HepG2 (cell line): ENCODE measurements at places on chromosomes 12 and 14. TPM values are rescaled to one million over a fixed set of nuclear protein-coding genes. Genes with fewer than 3 reads are reported as not detected.

GRCh38 chr12:16349131-16349460 lies 1.7 kb downstream of the MGST1 start:
- peak; percentile 81 for DNase-seq

DNA sequence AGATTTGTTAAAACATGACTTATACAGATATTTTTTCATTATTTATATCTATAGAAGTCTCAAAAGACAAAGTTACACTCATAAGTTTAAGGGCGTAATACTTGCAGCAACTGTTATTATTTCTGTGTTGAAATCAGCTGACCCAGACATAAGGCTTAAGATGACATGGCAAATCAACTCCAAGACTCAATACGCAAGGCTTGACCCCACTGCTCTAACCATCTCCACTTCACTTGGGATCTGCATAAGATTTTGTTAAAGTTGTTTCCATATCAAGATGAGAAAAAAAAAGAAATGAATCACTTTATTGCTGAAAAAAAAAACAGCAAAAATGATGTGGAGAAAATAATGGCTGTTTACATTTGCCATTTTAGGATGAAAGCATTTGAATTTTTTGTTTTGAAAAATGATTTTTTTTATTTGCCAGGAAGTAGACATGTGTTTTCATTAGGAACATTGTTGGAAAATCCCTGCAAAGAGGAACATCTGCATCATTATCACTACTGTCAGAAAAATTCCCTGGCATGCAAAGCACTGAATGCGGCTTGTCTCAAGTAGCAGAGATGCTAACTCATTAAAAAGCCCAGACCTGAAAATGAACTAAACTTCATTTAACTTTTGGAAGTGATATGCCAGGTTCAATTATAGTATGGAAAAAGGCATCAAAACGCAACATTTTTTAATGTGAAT lies 73.5 kb downstream of the LIN7A start:
- DNase-seq = no peak

DNA sequence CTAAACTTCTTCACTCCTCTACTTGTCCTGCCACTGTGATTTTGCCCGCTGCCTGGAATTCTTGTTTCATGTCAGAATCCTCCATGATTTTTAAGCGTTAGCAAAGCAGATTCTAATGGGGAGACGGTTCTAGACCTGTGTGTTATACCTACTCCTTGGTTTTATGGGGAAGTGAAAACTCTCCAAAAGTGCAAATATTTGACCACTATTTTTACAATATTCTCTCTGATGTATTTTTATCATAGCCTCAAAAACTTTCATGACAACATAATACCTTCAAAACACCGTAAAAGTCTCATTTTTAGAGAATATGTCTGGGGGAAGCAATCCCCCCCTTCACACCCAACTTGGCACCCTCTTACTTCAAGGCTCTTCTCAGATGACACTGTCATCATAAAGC lies 12.9 kb upstream of the KRAS start:
- DNase-seq = no peak

The PTPRB gene
- 0.02 TPM in 1 of 2 replicates, not detected in the other for total RNA-seq

- DNase-seq = peak; percentile 80
These were observed 614 bp upstream of the ARF6 start for GRCh38 chr14:49892301-49892635.

GRCh38 chr14:50000380-50001150 lies 107.7 kb downstream of the ARF6 start:
- DNase-seq = peak; percentile 36
